GM20000 (cell line): ENCODE measurements at places on chromosomes 5 and 9.

- no peak for DNase-seq
Observed at GRCh38 chr5:130112246-130112645, 208.0 kb downstream of the CHSY3 start.

GRCh38 chr5:76292620-76293322 is 110.3 kb upstream of the IQGAP2 start:
- peak; percentile 51 for DNase-seq

- no peak for DNase-seq
Observed at GRCh38 chr5:125868036-125868435, 555.2 kb upstream of the GRAMD2B start.

GRCh38 chr9:91803970-91804752 is 145.9 kb downstream of the ROR2 start:
- no peak for DNase-seq

DNA sequence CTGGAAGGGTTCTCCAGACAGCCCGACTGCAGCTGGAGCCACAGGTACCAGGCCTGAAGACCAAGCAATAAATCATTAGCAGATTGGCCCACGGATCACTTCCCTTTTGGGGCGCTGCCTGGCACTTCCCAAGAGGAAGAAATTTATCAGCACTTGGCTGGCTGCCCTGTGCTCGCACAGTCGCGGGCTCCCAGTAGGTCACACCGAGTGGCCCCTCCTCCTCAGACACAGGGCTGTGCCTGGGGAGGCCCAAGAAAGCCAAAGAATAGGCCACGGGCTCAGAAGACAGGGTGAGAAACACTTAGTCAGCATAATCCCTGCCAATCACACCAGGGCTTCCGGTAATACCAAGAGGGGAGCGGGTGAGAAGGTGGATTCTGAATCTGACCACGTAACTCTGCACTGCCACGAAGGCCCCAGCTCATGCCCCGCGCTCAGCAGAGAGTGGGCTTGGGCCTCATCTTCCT is 115.7 kb upstream of the MSX2 start:
- DNase-seq = no peak

DNA sequence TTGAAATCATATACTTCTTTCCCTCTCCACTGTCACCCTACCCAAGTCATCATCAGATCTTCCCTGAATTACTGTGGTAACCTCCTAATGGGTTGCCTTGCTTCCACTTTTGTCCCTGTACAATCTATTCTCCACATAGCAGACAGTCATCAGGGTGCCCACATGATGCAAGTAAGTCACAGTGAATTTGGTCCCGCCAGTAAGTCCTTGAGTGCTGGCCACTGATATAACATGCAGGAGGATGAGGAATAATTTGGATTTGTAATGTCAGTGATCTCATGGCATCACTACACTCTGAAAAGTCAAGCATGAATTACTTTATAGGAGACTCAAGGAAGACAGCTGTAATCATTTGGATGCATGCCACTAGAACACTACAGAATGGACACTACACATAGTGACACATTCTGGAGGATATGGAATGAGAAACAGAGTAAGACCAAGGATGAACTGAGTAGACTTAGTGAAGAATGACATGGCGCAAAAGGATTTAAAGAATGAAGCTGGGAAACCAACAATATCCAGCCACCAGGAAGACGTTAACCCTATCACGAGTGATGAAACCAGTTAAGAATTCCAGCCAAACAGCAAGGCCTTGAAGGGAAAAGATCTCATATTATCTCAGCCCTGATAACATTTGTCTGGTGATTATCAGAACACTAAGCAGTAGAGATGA is 28.6 kb downstream of the MARCHF3 start:
- no peak for DNase-seq

DNA sequence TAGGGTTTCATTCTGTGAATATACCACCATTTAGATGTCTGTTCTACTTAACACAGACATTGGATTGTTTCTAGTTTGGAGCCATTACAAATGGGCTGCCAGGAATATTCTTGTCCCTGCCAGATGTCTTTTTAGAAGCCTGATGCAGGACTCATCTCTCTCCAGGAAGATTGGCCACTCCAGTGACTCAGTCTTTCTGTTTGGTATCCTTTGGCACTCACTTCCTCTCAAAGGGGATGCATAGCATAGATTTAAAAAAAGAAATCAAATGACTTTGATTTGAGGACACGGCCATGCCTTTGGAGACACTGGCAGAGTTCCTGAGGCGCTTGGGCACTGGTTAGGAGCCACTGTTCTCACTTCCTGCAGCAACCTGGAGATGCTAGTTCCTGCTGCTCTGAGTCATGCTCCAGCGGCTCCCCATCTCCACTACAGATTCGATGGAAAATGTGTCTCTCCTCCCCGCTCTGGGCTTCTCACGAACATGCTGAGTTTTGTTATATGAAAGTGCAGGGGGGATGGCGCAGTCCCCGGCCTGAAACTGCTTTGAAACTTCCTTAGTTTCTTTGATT is 3.5 kb upstream of the ZNF366 start:
- no peak for DNase-seq
